ENCODE measurements at places on chromosomes 5 and 9.

DNA sequence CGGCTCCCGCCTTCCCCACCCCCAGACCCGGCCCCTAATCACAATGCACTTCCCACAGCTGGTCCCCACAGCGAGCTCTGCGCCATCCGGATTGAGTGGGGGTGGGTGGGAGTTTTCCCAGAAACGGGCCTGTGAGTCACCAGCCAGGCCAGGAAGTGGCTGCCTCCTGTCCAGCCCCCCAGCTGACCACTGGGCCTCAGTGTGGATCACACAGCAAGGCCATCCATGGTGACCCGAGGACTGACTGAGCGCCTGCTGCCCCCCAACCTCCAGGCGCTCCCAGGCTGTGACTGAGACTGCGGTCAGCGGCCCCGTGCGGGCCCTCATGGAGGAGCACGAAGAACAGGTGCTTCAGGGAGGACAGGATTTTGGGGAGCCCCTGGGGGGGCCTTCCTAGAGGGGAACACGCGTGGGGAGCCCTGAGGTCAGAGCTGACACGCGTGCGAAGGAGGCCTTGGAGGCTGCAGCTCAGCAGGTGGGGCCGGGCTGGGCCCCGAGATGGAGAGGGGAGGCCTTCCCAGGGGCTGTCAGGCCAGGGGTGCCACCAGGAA lies 48.3 kb upstream of the EGFL7 start:
- DNase-seq = no peak

DNA sequence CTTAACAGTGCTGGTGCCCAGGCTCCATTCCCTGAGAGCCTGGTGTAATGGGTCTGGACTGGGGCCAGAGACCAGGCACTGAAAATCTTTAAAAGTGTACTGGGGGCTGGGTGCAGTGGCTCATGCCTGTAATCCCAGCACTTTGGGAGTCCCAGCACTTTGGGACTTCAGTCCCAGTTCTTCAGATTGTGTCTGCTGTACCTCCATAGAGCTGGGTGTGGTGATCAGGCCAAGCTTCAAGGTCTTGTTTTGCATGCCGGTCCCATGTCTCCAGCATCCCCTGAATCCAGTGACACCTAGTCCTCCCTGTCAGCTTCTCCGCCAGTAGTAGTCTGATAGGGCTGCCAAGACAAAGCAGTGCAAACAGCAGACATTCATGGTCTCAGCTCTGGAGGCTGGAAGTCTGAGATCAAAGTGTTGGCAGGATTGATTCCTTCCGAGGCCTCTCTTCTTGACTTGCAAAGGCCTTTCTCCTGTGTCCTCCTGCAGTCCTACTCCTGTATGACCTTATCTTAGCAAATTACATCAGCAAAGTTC lies 108.2 kb downstream of the SYK start:
- no peak for DNase-seq

DNA sequence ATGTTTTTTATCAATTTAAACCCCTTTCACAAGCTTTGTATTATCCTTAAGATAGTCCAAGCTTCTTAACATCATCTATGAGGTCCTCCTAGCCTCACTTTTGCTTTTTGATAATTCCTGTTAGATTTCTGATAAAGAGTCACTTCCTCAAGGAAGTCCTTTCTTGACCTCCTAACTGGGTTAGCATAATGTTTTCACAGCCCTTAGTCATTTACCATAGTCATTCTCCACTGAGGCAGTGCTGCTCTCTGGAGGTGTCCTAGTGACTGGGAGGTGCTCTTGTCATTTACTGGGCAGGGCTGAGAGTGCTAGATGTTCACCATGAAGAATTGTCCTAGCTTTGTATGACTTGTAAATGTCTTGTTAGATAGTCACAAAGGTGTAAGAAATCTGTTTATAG lies 26.4 kb downstream of the TNPO1 start:
- DNase-seq = no peak

DNA sequence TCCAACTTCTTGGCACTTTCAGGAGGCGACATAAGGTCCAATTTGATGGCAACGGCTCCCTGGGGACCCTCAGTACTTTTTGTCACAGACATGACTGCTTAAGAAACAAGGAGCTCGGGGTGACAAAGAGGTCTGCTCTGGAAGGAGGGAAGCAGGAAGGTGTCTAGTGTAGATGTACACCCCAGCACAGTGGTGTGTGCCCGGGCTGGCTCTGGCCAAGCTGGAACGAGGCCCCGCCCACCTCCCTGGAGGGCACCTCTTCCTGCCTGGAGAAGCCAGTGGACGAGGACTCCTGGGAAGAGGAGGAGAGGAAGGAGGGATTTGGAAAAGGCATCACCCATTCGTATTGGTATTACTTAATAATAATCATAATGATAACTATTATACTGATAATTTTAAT lies at the start of gene SLC36A2:
Gene SLC36A2 (minus strand): TSS at position 191 of the 400 bp plus-strand sequence. CDS start 99 bp downstream, at position 92.
- DNase-seq = no peak

- no peak for DNase-seq
Observed at GRCh38 chr5:96838201-96839070, 30.7 kb upstream of the ERAP1 start.

DNA sequence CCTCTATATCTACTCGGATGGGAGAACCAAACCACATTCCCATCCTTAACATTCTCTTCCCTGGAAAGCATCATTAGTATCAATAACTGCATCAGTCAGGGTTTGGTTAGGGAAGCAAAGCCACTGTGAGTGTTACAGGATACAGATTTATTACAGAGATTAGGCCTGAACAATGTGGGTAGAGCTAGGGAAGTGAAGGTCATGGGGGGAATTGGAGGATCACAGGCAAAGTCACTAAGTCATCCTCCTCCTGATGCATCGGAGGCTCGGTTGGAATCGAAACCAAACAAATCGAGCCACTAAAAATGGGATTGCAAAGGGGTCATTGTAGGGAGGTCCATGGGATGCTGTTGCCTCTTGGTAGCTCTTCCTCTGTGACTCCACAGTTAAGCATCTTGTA lies 61.8 kb upstream of the ZBTB43 start:
- no peak for DNase-seq

DNA sequence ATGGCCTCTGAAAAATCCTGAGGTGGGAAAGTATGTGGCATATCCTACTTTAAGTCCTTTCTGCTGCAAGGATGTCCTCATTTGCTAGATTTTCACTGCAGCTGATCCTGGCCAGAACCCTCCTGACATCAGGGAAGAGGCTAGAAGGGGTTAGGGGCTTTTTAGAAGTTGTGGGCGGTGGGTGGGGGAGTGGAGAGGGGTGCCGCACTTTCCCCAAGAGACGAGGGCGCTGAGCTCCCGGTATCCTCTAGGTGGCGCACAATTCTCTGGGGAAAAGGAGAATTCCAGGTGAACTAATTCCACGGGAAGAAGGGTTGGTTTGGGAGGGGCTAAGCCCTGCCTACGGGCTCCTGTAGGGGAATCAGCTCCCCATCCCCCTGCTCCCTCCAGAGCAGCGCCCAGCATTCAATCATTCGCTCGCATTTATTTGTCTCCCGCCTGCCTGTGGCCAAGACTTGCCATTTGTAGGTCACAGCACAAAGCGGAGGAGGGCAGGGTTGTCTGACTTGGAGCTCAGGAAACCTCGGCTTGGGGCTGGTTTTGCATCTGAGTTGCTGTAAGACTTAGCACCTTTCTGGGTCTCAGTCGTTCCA lies 42.9 kb upstream of the HAND1 start:
- DNase-seq = no peak

- no peak for DNase-seq
Observed at GRCh38 chr9:125495172-125496119, 211.6 kb downstream of the MAPKAP1 start.

DNA sequence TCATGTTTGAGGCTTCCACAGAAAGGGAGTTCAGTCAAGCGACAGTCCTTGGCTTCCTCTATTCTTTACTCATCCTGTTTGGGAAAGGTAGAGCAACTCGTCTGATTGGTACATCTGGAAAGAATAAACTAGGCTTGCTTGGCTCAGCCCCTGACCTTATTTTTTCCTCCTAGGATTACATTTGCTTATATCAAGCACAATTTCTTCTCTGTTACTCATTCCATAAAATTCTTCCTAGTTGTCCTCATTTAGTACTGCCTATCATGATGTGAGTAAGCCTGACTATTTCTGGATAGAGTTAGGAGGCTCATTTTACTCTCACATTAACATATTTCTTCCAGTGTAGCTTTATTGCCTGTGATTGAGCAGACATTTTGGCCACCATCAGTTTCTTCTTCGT lies 10.9 kb upstream of the CARNMT1 start:
- no peak for DNase-seq

- no peak for DNase-seq
Observed at GRCh38 chr9:92736563-92737215, 27.9 kb downstream of the BICD2 start.

- no peak for DNase-seq
Observed at GRCh38 chr5:150052226-150052955, 34.0 kb downstream of the CSF1R start.

DNA sequence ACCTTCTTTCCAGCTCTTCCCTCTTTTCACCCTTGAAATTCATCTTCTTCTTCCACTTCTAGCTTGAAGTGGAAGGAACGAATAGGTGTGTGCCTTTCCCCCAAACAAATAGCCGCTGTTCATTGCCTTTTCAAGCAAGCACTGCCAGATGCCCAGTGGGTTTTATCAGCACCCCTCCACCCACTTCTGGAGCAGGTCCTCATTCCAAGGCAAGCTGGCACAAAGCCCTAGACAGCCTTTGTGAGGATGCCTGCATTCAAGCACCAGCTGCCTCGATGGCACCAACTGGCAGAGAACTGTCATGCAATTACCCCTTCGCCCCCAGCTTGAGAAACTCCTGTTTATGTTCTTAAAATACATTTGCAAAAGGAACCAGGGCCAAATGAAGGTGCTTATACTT lies 36.5 kb downstream of the SERINC5 start:
- DNase-seq = no peak

DNA sequence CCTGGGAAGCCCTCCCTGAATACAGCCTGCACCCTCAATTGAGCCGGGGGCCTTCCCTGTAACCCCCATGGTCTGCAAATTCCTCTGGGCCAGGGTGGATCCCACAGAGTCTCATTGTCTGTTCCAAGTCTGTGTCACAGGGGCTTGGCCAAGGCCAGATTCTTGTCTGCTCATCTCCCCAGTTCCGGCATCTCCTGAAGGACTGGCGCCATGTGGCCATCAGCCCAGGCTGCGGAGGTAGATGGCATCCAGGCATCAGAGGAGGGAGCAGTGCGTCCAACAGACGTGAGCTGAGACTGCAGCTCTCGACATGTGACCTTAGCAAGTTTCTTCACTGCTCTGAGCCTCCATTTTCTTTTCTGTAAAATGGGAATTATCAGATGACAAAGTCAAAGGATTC lies 37.3 kb upstream of the RPL26L1 start:
- DNase-seq = no peak

DNA sequence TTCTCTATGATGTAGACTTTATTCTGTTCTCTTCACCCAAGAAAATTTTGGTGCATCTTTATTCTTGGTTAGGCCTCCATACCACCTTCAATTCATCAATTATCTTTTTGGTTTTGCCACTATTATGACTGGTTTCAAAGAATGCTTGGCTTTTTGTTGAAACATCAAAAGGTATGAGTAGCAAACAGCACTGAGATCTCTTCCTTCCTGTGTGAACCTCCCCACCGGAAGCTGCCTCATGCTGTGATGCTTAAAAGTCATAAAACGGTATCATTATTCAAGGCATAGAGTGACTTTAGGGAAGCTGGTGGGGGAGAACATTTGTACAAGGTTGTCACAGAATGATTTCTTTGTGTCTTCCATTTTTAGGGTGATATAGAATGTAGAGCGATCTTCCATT lies 70.6 kb downstream of the IQGAP2 start:
- no peak for DNase-seq

- no peak for DNase-seq
Observed at GRCh38 chr5:137181667-137182066, 317.5 kb downstream of the SPOCK1 start.
